Stimulated activated CD8-positive, alpha-beta memory T cell treated with anti-CD3 and anti-CD28 coated beads, Interleukin-4, amount 100 ng/mL, for 24 hours (primary cell): ENCODE measurements at places on chromosomes 4 and X.

- no peak for DNase-seq
Observed at GRCh38 chrX:133419911-133420310, 4.6 kb upstream of the GPC4 start.

DNA sequence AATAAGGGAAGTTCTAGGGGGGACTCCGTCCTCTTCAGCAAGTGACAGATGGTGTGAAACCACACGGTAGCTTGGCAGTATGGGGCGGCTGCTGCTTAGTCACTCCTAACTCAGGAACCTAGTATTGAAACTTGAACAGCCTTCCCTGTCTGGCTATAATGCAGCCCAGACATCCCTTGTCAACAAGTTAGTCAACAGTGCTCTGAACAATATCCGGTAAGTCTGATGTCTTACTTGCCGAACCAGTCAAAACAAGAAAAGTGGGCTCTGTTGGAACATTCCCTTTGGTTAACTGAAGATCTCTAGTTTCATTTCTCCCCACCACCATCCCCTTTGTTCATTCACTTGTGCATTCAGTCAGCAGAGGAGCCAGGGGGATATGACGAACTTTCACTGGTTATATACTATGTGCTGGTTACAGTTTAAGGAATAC, 18.7 kb upstream of the CXCL13 start:
- DNase-seq, result peak; percentile 52

DNA sequence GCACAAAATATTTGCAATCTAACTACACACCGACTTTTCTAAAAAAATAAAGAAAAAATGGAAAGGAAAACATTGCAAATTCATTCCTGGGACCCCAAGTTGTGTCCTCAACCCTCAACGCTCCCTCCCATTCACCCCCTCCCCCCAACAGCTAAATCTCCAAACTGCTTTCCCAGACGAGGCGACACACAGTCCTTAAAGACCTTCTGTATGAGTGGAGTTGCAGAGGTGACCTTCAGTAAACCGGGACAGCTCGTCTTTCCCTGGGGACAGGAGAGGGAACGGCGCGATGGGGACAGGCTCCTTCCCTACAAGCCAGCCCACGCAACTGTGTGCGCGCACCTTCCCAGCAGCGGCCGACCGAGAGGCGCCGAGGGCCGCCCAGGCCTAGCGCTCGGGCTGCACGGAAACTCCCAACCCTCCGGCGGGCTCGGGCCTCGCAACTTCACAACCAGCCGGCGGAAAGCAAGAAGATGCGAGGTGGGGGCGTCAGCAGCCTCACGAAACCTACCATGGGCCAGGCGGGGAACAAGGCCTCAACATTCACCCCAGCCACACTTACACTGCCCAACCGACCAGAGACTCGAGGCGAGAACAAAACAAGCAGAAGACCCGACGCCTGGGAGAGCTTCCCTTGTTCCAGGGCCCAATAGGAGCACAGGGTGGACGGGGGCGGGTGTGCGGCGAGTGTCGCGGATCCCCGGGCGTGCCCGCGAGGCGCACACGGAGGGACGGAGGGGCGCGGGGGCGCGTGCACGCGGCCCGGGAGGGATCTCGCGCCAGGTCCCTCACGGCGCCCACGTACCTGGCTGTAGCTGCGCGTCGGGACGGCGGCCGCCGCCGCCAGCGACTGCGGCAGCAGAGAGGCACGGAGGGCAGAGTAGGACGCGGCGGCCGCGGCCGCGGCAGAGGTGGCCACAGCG, 763 bp downstream of the GRSF1 start:
- DNase-seq, result peak; percentile 50

GRCh38 chrX:87338510-87338909, 179.1 kb upstream of the KLHL4 start:
- DNase-seq, result no peak

- no peak for DNase-seq
Observed at GRCh38 chrX:16774746-16775145, 11.5 kb upstream of the TXLNG start.

DNA sequence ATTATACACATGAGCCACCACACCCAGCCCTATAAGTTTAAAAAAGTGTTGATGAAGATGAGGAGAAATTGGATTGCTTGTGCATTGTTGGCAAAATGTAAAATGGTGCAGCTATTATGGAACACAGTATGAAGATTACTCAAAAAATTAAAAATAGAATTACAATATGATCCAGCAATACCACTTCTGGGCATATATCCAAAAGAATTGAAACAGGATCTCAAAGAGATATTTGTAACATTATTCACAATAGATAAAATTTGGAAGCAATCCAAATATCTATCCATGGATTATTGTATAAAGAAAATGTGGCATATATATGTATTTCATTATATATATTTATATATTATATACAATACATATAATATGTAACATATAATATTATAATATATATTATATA, 515.6 kb upstream of the GNPDA2 start:
- no peak for DNase-seq
